Large intestine (tissue), 12 donors: ENCODE measurements at places on chromosomes 12 and 14.

- DNase-seq: no peak
Measured at GRCh38 chr12:9114946-9115345, 773 bp downstream of the A2M start.

DNA sequence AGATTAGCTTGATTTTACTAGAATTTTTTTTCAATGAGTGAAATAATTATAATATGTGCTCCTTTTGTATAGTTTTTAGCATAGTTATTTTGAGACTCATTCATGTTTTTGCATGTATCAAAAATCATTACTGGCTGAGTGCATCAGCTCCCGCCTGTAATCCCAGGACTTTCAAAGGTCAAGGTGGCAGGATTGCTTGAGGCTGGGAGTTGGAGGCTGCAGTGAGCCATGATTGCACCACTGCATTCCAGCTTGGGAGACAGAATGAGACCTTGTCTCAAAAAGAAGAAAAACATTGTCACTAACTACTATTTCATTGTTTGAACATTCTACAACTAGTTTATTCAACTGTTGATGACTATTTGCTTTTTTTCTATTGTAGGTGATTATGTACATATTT is 802.7 kb downstream of the SLC16A7 start:
- no peak for DNase-seq

DNA sequence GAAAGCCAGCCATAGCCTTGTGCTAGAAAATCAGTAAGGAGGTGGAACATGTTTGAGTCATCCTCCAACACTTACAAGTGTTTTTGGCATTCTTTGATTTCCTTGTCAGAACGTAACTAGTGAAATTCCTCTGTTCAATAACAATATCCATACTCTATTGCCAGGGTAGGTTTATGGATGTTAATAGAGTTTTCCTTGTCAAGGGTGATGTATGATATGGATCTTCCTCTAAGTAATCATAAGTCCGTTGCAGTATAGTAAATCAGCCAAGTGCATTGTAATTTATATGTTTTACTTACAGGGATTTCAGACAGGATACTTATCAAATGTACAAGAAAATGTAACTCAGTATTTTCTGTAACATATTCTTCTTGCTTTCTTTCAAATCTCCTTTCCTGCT is 19.4 kb downstream of the NAV3 start:
- DNase-seq: no peak

DNA sequence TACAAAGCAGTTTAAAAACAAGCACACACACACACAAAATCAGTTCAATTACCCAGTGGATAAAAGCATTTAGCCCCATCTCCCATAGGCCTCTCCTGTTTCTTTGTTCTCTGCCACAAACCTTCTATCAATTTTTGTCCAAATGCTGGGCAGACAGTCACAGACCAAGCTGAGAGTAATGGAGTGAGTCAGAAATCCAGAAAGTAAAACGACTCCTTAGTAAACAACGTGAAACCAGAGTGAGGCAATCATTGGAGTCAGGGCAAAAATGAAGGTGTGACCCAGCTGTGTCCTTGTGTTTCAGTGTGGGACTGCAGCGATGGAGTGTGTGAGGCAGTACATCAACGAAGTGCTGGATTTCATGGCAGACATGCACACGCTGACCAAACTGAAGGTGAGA is 102.0 kb downstream of the PRIMA1 start:
- DNase-seq: no peak

DNA sequence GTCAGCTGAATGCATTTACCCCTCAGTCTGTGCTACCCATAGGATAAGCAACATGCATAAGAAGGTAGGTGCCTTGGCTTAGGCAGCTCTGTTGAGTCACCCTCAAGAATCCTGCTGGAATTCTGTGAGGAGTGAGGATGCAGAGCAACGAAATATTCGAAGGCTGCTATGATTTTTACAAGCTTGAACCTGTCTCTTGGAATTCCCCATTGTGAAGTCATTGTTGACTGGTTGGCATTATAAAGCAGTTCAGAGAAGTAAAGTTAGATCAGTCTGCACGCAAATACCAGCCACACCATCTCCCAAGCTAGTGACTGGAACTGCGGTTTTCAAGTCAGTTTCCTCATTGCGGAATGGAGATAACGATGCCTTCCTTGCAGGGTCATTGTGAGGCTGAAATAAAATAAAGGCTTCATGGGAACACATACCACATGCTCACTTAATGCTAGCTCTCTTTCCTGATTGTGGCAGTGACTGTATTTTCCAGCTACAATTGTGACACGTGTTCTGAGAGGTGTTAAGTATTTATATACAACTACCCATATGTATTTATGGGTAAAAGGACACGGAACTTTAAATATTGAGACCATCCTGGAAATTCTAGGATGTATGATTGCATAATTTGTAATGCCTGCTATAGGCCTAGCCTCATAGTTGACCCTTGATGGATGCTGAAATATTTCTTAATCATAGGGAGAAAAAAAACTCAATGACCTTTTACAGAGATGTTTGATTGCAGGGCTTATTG is 96.7 kb downstream of the ETV6 start:
- no peak for DNase-seq

GRCh38 chr14:79383031-79383430 is 828.3 kb downstream of the DIO2 start:
- no peak for DNase-seq

- DNase-seq: no peak
Measured at GRCh38 chr14:52935833-52936232, 15.0 kb downstream of the FERMT2 start.

GRCh38 chr12:39490500-39491282 is 47.8 kb upstream of the KIF21A start:
- no peak for DNase-seq

- no peak for DNase-seq
Measured at GRCh38 chr12:30927222-30927611, 669 bp downstream of the TSPAN11 start.

- DNase-seq: peak; percentile 58
Measured at GRCh38 chr12:41521872-41522379, 333.8 kb downstream of the PDZRN4 start.
